Activated T-cell treated with anti-CD3 and anti-CD28 coated beads for 1 hour (primary cell): ENCODE measurements at places on chromosomes 4 and X.

DNA sequence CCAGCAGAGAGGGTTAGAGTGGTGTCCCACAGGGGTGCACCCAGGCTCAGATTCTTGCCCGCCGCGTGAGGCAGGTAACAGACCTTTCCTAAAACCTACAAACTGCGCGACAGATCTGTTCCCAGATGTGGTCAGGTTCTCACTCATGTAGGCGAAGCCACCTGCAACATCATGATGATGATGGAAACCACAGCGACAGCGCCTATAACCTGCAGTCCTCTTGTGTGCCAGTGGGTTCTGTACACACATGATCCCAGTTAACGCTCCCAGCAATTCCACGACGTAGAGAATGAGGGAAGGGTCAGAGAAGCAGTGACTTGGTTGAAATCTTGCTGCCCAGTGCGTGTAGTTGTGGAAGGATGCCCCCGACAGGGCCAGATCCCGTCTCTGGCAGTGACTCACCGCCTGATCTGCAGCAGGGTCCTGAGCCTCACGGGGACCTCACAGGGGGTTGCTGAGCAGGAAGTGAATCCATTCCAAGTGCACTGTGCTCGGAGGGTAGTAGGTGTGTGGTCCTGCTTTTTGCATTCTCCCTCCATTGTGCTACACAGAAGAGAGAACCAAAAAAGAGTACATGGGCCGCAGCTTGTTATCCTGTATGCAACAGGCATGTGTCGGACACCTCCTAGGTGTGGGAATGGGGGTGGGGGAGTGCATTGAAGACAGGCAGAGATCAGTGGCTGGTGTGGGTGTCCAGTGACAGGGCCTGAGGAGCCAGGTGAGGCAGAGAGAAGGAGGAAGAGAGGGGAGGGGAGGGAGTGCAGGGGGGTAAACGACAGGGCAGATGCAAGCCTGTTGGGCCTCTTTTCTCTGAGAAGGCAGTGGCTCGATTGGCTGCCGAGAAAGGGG is 66.6 kb downstream of the MTMR1 start:
- no peak for DNase-seq

- no peak for DNase-seq
Measured at GRCh38 chr4:22483551-22483981, 32.3 kb downstream of the ADGRA3 start.

DNA sequence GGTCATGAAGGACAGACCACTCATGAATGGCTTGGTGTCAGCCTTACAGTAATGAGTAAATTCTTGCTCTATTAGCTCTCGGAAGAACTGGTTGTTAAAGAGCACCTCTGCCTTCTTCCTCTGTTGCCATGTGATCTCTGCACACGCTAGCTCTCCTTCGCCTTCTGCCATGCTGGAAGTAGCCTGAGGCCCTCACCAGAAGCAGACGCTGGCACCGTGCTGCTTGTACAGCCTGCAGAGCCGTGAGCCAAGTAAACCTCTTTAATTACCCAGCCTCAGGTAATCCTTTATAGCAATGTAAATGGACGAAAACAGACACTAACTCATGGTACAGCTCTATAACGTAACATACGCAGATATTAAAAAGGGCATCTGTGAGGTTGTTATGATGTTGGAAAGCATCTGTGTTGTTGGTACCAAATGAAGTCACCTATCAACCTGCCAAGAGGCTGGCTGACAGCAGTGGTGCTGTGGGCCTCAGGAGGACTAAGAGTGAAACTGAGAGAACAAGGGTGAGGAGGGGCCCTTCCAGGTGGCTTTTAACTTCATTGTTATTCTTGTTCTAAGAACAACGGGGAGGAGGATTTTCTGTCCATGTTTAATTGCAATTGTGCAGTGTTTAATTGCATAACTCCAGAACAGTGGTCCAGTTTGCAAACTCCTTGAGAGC is 69.2 kb downstream of the CRMP1 start:
- DNase-seq, result no peak

DNA sequence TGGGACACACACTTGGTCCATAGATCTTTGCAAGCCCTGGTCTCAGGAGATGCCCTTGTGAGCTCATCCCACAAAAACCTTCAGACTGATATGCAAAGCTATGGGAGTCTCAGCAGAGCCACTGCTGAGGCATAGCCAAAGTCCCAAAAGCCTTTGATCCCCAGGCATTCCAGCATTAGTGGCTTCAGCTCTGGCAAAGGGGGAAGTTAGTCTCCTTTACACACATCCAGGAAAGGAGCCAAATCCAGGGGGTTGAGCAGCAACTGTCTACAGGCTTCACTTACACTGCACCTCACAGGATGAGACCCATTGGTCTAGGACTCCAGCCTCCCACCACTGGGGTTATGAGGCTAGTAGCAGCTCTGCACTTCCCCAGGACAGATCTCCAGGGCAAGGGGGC is 14.0 kb downstream of the PF4 start:
- no peak for DNase-seq

DNA sequence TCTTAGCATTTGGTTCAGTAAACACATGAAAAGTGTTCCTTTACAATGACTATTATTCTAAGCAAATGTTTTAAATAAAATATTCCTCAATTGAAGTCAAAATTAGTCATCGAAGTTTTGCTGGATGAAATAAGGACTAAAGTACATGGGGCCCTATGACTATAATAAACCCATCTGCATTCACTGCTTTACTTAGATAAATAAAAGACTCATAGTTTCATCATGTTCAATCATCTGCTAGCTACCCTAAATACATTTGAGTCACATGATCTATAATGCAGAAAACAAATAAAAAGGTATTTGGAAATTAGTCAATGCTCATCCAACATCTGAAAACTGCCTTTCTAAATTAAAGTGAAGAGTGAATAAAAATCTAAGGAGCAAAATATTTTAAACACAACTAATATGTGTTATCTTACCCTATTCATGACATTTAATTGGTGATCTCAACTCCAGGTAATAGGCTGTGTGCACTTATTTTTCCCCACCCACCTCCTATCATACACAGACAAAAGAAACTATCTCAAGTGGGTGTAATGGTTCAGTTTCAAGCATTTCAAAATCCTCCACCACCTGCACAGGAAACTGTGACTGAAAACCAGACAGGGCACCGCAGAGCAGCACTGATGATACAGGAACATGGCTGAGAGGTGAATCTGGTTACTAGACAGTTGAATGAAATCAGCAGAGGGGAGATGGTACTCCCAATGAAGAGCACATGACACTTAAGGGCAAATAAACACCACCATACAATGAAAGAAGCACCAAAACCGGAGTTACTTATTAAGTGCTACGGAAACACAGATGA is 78.6 kb downstream of the CAMK2D start:
- peak; percentile 31 for DNase-seq

- no peak for DNase-seq
Measured at GRCh38 chr4:133891011-133891410, 310.6 kb downstream of the PABPC4L start.

DNA sequence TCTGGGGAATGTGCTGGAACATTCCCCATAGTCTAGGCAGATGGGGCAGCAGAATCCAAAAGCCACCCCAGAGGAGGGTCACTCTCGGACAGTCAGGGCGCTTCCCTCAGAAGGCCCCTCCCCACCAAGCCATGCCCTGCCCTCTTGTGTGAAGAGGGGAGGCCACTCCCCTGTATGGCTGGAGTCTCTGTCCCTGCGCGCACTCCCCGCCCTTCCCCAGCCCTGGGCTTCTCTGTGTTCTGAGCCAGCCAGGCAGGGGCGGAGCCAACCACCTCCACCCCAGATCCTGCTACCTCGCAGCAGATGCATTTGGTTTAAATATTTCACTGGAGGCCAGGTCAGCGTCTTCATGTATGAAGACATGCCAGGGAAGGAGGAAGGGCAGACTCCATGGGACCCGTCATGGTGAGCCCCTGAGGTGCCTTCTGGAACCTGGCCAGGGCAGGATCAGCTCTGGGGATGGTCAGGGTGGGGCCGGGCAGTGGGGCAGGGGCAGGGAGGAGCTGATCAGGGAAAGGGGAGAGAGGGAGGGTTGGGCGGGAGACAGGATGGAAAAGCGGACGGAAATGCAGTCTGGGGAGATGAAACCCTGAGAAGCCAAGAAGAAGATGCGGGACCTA is 107.3 kb downstream of the ADRA2C start:
- no peak for DNase-seq

DNA sequence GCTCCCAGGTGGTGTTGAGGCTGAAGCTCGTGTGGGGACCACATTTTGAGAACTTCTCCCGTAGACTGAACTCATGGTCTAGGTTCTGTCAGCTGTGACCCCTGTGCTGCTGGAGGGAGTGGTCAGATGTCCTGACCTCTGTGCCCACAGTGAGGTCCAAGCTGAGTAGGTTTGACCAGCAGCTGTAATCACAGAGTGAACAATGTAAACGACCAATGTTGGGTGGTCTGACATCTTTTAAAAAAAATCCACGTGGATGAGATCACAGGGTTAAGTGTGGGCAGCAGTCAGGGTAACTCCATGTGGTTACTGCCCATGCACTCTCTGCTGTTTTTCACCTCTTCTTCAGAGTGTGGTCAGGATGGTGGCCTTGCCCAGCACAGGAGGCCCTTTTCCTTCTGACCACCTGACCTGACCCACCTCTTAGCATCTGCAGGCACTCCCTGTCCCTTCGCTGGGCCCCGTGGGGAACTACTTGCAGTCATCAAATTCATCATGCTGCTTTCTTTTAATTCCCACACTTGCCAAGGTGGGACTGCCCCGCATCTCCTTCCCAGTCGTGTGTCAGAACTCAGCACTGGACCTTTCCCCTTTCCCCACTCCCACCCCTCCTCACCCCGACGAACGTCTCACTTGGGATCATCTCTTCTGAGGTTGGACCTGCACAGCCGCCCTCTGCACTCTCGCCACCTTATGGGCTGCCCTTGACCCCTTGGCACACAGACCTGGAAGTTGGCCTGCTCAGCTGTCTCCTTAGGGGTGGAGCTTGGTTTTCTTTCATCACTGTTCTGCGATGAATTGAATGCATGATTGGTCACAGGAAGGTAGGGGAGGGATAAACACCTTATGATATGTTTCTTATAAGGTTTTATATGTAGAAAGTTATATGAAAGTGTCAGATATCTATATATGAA is 120.1 kb downstream of the PTTG2 start:
- DNase-seq, result no peak

- no peak for DNase-seq
Measured at GRCh38 chr4:15348695-15349094, 79.1 kb upstream of the C1QTNF7 start.

GRCh38 chr4:7708981-7709380 is 230.7 kb downstream of the AFAP1 start:
- DNase-seq, result no peak

DNA sequence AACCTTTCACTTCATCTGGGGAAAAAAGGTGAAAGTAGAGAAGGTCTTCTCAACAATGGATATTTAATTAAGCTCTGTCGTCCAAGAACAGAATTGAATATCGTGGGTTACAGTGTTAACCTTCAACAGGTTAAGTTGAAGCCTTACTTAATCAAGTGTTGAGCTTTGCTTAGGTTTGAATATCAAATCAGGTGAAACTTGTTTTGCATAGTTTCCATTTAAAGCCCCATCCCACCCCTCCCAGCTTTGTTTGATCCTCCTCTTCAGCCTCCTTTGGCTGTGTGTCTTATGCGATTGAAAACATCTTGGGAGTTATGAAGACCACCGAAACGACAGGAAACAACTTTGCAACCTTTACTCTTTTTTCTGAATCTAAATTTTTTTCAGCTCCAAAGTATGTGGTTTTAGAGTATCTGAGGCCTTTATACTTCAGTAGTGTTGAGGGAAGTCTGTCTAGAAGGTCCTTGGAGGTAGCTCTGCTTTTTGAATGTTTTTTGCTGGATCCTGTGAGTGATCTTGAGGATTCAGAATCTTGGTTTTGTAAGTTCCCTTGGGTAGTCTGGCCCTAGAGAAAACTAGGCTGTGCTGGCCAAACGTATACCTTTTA is 39.1 kb downstream of the MCUB start:
- no peak for DNase-seq

DNA sequence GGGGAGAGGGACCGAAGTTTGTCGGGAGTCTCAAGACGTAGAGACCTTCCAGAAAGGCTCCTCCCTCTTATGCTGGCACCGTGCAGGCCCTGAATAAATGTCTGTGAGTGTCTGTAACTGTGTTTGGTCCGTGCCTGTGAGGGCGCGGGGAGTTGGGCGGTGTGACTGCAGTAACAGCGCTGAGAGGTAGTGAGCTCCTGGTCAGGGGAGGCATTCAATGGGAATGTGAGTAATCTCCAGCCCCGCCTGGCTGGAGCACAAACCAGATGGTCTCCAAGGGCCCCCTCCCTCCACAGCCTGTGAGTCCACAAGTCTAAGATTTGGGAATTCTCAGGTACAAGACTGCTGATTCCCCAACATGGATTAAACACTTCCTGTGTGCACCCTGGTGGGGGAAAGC is 100.0 kb downstream of the HMX1 start:
- no peak for DNase-seq

- no peak for DNase-seq
Measured at GRCh38 chr4:40367451-40367850, 32.3 kb downstream of the CHRNA9 start.

DNA sequence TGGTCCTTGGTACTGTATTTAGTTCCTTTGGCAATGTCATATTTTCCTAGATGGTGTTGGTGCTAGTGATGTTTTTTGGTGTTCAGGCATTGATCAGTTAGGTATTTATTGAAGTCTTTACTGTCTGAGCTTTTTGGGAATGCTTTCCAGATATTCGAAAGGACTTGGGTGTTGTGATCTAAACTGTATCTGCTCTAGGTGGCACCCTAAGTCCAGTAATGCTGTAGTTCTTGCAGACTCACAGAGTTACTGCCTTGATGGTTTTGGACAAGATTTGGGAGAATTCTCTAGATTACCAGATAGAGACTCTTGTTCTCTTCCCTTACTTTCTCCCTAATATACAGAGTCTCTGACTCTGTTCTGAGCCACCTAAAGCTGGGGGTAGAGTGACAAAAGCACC is 513.6 kb upstream of the PITX2 start:
- DNase-seq, result no peak

DNA sequence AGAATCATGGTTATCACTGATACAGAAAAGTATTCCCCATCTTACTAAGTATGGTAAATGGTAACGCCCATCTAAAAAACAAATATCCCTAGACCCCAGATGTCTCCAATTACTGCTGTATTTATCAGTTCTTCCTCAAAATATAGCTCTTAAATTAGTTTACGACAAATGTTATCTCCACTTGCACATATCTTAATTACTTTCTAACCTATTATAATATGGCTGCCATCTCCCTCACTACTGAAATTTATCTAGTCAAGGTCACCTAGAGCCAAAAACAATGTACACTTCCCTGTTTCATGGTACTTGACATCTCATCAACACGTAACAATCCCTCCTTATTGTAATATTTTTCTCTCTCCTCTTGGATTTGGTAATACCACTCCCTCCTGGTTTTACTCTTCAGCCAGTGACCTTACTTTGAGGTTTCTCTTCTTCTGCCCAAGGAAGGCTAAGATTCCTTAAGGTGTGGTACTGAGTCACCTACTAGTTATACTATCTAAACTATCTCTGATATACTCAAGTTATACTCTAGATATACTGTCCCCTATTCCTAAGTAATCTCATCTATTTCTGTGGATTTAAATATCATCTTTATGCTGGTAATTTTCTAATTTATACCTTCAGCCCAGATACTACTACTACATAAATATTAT is 8.6 kb downstream of the LCORL start:
- no peak for DNase-seq

- DNase-seq, result no peak
Measured at GRCh38 chr4:112818594-112818965, 181.6 kb downstream of the LARP7 start.

GRCh38 chrX:140815868-140816267 is 106.3 kb downstream of the LINC00632 start:
- DNase-seq, result no peak
